Epithelial cell of esophagus (primary cell): ENCODE measurements at places on chromosomes 16 and 17.

DNA sequence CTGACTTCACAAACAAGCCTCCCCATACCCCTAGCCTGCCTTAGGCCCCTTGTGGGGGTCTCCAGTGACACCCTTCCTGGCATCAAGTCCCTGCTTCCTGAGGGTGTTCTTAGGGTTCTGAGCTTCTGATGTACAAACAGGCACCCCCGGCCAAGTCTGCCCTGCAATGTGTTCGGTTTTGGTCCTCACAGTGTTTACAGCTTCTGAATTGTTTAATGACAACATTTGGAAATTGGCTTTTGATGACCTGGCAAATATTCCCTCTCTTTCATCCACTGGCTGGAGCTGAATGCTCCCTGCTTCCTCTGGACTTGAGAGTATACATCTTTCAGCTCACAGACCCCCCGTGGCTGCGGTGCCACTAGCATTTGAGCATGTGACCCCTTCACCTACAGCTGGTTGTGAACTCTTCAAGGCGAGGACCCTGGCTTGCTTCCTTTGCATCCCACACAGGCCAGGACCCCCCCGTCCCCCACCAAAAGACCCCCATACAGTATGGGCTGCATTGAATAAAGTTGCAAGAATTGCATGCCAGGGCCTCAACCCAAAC is 180.8 kb downstream of the KATNIP start:
- DNase-seq = no peak

DNA sequence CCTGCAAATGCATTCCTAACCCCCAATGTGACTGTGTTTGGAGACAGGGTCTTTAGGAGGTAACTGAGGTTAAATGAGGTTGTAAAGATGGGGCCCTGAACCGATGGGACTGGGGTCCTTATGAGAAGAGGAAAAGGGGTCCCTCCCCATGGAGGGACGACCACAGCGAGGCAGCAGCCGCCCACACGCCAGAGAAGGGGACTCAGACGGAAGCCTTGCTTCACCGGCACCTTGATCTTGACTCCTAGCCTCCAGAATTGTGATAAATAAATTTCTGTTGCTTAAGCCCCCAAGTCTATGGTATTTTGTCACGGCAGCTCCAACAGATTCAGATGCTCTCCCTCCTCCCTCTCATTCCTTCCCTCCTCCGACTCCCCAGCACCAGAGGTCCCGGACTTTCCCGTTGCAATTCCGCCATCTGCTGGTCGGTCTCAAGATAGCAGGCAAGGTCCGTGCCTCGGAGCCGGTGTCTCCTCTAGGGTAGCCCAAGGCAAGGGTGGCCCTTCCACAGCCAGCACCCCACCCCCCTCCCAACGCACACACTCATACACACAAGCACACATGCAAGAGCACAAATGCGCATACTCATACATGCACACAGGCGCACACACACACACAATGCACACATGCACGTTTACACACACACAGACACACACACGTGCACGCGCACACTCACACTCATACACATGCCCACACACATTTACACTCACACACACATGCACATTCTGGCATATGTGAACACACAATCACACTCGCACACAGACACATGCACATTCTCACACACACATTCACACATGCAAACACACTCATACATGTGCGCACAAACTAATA is 23.1 kb upstream of the C16orf78 start:
- DNase-seq = peak; percentile 50

DNA sequence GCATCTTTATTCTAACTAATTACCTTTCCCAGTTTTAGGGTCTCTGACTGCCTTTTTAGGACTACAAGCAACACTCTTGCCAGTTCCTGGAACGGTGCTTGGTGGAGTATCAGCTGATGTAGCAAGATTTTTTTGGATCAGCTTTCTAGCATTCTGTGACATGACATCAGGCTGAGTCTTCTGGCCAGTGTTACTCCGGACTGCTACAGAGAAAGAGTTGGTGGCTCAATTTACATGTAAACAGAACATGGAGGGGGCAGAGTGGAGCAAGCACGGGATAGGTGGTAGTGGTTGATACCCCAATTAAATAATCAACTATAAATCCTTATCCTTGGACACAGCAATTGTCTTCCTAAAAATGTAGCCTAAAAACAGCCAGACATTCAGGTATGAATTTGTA is 10.6 kb upstream of the ARL6IP1 start:
- DNase-seq = no peak

GRCh38 chr17:27339198-27339835 is 45.4 kb downstream of the WSB1 start:
- no peak for DNase-seq

DNA sequence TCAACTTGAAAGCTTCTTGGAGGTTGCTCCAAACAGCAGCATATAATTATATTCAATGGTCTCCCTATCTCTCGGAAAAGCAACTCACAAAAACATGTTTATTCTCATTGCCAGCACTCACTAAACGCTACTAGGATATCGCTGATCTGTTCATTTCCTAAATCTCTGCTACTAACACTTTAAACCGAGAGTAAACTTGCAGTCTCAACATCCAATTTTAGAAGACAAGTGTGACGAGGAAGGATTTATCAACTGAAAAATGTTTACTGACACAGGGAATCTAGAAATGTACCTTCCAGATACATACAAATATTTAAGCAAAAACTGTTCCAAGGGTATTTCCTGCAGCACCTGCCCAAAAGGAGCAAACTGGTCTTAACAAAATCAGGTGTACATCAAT is 56.5 kb downstream of the YWHAE start:
- no peak for DNase-seq

DNA sequence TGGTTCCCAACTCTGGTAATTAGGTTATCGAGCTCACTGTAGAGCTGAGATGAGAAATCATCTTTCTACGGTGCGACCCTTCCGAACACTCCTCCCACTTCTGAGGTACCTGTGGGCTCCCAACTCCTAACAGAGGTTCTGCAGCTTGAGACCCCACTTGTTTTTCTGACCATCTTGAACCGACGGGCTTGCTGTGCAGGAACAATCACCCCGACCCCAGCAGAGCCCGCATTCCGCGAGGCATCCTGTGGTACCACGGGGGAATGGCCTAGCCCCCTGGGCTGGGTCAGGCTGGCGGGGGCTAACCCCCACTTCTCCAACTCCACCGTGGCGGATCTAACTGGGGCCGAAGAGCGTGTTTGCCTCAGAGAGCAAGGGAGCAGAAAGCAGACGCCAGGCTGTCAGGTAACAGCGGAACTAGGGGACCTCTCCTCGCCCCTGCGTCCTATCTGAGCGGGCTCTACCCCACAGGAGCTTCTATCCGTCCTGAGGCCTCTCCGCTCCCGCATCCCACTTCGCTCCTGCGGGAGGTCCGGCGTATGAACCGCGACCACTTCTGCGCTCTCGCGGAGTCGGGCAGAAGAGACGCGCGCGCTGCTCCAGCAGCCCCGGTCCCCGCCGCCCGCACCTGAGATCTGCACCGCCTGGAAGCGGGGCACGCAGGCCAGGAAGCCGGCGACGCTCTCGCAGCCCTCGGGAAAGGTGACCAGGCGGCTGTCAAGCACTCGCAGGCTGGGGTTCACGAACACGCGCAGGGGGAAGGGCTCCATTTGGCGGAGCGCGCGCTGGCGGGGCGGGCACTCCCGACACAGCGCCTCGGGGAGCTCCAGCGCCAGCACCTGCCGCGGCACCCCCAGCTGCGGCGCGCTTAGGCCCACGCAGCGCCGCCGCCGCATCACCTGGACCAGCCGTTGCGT is 761 bp downstream of the PDF start:
- peak; percentile 60 for DNase-seq

DNA sequence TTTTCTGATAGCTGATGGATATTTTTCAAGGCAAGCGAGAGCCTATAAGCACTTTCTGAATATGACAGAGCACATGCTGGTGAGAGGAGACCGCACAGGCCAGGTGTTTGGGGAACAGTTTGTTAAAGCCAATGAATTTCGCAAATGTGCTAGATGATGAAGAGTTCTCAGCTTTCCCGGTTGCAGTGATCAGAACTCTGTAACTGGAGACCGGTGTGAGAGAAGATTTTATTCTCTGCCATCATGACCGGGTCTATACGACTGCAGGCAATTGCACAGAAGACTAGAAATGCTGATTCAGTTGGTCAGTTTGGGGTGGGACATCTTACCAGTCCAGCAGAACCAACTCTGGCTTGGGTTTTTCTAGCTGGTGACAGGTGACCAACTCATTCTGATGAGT is 25.4 kb downstream of the SMTNL2 start:
- no peak for DNase-seq

DNA sequence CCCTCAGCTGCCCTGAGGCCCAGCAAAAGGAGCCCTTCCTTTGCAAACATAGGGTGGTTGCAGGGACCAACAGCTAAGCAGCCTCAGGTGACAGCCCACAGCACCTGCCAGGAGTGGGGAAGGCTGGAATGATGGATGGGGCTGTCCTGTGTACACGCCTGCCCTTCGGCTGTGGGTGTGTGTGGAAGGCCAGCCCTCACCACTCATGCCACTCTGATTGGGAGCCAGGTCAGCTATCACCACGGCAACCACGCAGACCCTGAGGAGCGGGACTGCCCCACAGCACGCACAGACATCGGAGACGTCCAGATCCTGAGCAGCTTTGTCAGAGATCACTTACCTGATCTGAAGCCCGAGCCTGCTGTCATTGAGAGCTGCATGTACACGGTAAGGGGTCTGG is 11.9 kb downstream of the PIPOX start:
- no peak for DNase-seq

DNA sequence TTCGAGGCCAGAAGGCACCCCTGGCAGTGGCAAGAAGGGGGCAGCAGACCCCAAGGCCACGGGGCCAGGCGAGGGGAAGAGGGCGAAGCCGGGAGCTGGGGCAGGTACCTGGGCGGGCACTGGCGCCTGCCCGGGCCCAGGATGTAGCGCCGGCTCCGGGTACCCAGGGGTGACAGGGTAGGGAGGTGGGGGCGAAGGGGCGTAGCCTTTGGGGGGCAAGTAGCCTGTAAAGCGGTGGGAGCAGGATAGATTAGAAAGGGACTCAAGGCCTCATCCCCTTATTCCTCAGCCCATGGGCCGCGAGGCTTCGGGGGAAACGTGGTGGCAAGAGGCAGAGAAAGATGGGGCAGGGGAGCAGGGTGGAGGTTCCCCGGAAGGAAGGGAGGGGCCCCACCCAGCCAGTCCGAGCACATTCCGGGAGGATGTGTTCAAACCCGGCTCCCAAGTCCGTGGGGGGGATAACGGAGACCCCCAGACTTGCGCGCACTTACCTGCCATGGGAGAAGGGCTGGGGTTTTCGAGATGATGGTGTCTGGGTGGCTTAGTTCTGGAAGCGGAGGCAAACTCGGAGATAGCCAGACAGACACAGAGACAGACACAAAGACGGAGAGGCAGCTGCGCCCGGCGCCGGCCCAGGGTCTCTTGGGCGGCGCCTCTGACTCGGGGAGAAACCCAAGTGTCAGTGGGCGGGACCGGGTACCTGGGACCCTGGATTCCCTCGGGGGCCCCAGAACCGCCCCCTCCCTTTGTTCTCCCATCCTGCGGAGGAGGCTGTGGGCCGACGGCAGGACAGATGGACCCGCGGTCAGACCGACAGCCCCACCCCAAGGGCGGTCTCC is 493 bp downstream of the PLSCR3 start:
- DNase-seq = peak; percentile 60

GRCh38 chr17:50630524-50631194 is 4.0 kb upstream of the ABCC3 start:
- peak; percentile 56 for DNase-seq

DNA sequence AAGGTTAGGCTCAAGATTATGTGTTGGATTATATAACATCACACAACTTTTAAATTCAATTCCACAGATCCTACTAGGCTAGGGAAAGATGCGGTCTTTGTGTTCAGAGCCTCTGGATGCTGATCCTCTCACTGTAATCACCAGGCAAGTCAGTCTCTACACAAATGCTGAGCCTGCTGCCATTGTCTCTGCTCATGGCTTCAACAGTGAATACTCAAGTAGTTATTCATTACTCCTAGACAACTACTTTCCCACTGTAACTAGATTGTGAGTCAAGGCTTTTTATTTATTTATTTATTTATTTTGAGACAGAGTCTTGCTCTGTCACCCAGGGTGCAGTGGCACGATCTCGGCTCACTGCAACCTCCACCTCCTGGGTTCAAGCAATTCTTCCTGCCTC is 15.8 kb upstream of the NDUFAB1 start:
- DNase-seq = no peak

- DNase-seq = peak; percentile 61
Observed at GRCh38 chr16:68361485-68361884, 50.7 kb downstream of the PRMT7 start.

GRCh38 chr17:77995146-77995852 is 36.8 kb downstream of the TNRC6C start:
- no peak for DNase-seq
